ENCODE measurements at places on chromosomes 12 and 14. TPM values are rescaled to one million over a fixed set of nuclear protein-coding genes. Genes with fewer than 3 reads are reported as not detected.

Gene CLEC2A
- total RNA-seq = 3.7 TPM

Gene INHBC
- not detected for total RNA-seq

DNA sequence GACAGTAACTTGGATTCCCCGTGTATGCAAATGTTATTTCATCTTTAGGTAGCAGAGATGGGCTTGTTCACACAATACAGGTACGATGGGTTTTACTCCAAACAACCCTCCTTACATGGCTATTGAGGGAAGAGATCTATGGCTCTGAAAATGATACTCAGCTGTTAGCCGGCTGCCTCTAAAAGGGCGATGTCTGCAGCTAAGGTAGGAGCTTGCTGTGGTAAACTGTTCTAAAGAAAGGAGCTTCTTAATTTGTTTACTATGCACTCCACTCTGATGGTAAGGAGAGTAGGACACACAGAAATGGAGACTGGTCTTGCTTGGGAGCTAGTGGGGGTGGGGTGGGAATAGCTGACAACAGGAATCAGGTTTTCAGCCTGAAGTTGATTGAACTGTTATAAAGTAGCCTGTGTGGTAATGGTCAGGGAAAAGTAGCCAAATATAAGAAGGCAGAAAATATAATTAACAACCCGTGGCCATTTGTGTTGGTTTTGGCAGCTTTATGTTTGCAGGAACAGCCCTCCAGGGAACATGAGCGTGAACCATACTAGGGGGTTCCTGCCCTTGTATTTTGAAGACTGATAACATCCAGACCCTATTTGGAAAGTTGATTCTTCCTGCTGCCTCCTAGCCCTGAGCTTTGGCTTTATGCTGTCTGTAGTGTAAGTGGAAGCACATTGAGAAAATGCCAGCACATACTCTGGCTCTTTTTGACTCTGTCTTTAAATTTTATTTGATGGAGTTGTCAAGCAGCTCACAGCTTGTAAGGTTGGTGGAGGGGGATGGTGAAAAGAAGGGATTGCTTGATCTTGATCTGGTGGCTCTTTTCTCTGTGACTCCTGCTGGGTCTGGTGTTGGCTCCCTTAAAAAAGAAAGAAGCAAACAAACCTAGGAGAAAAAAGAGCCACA, 929.8 kb downstream of the DIO2 start:
- peaks cover 15% of the 10 kb centered on the region for H3K4me1 ChIP-seq
- H3K27me3 ChIP-seq = peaks cover 48% of the 10 kb centered on the region
- no peaks in the 10 kb centered on the region for H3K36me3 ChIP-seq
- DNase-seq = peak; percentile 46

DNA sequence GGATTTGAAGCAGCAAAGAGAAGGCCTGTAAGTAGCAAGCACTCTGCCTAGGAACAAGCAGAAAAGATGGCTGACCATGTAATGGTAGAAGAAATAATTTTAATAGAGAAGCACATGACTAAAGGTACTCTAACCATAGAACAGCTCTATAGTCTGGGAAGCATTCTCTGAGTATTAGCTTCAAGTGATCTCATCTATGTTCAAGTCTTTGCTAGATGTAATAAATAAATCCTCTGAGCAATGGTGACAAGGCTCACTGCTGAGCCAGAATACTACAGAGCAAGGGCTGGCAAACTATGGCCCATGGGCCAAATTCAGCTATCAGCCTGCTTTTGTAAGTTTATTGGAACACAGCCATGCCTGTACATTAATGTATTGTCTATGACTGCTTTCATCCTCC, 84.8 kb downstream of the PEBP1 start:
- H3K4me1 ChIP-seq = no peaks in the 10 kb centered on the region
- no peak for DNase-seq
- no peak overlapping the region for H3K27ac ChIP-seq
- H3K4me3 ChIP-seq = no peak overlapping the region
- no peaks in the 10 kb centered on the region for H3K36me3 ChIP-seq

DNA sequence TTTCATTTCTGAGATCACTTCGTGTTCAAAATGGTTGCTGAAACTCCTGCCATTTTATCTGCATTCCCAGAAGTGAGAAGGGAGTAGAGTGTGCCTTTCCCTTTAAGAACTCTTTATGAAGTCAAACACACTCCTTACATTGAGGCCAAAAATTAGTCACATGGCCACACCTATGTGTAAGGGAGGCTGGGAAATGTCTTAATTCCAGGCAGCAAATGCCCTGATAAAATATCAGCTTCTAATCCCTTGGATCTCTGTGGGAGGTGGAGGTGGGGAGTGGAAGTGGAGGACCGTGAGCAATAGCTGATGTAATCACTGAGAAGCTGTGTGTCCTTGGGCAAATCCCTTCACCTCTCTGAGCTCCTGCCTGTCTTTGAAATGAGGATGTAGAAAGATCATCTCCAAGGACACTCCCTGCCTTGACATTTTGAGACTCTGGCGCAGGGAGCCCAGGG, 22.7 kb upstream of the ANKRD9 start:
- no peaks in the 10 kb centered on the region for H3K27me3 ChIP-seq
- no peak overlapping the region for H3K27ac ChIP-seq
- no peak for DNase-seq
- H3K36me3 ChIP-seq = no peaks in the 10 kb centered on the region
- no peak overlapping the region for H3K4me3 ChIP-seq

Gene PTPRO
- total RNA-seq = 2.0 TPM

Gene MYF5
- not detected for total RNA-seq

GRCh38 chr14:97634751-97635150, 837.6 kb downstream of the VRK1 start:
- H3K27ac ChIP-seq = no peak overlapping the region
- H3K4me3 ChIP-seq = no peak overlapping the region
- no peaks in the 10 kb centered on the region for H3K27me3 ChIP-seq
- no peaks in the 10 kb centered on the region for H3K36me3 ChIP-seq

Gene RPL36AL
- total RNA-seq = 233 TPM

Gene TOMM20L
- not detected for total RNA-seq

DNA sequence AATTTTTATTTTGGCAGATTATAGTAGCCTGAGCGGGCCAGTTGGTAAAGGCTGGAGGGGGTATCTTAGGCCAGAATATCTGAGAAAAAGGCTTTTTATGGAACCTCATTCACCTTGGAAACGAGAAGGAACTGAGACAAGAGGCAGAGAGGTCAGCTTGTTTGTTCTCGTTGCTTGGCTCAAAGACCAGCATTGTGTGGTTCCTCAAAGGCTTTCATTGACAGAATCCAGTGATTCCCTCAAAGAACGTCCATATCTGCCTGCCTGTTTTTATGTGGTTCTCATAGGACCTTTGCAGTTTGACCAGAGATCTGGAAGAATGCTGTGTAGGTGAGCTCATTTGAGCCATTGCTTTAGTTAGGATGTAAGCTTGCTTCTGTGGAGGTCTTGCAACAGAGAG, 117.3 kb downstream of the CFAP54 start:
- H3K27me3 ChIP-seq = no peaks in the 10 kb centered on the region
- no peaks in the 10 kb centered on the region for H3K4me1 ChIP-seq
- no peak overlapping the region for H3K27ac ChIP-seq

GRCh38 chr12:14810953-14811483, 3.0 kb downstream of the SMCO3 start:
- no peak overlapping the region for H3K27ac ChIP-seq
- no peaks in the 10 kb centered on the region for H3K27me3 ChIP-seq
- H3K4me3 ChIP-seq = no peak overlapping the region
- no peak for DNase-seq
- H3K36me3 ChIP-seq = no peaks in the 10 kb centered on the region

- H3K4me1 ChIP-seq = no peaks in the 10 kb centered on the region
- H3K27ac ChIP-seq = no peak overlapping the region
- H3K27me3 ChIP-seq = no peaks in the 10 kb centered on the region
- DNase-seq = no peak
These were observed 344.0 kb downstream of the BCL11B start for GRCh38 chr14:98927986-98928385.

DNA sequence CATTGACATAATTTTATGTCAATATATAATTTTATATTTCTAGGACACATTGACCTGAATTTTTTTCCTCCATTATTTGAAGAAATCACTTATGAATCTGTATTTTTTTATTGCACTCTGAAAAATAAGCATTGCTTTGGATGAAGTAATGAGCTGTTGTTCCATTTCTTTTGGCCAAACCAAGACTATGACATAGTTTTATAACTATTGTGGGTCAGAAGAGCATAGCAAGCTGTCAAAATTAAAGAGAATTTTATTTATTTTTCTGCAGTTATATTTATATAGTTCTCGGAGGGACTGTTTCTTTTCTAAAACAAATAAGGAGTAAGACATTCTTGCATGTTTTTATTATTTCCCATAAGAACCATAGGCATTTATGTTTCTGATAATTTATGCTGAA, 8.5 kb downstream of the C12orf75 start:
- no peak overlapping the region for H3K27ac ChIP-seq
- H3K4me1 ChIP-seq = peaks cover under 1% of the 10 kb centered on the region

DNA sequence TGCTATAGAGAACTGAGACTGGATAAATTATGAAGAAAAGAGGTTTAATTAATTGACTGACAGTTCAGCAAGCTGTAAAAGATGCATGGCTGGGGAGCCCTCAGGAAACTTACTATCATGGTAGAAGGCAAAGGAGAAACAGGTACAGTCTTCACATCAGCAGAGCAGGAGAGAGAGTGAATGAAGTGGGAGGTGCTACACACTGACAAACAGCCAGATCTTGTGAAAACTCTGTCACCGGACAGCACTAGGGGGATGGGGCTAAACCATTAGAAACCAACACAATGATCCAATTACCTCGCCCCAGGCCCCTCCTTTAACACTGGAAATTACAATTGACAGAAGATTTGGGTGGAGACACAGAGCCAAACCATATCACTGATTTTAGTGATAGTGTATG, 682.4 kb downstream of the SLC16A7 start:
- H3K4me1 ChIP-seq = no peaks in the 10 kb centered on the region
- no peak for DNase-seq
- no peaks in the 10 kb centered on the region for H3K36me3 ChIP-seq
- no peak overlapping the region for H3K27ac ChIP-seq
- H3K4me3 ChIP-seq = no peak overlapping the region

Gene OR4M1
- total RNA-seq = not detected

Gene RPS6KA5
- total RNA-seq = 3.2 TPM

- no peaks in the 10 kb centered on the region for H3K27me3 ChIP-seq
- H3K36me3 ChIP-seq = no peaks in the 10 kb centered on the region
These were observed 104.4 kb downstream of the SSPN start for GRCh38 chr12:26299751-26300150.

GRCh38 chr12:13444076-13444475, 247.6 kb downstream of the EMP1 start:
- H3K4me3 ChIP-seq = no peak overlapping the region
- H3K27ac ChIP-seq = no peak overlapping the region
- H3K27me3 ChIP-seq = no peaks in the 10 kb centered on the region
- no peaks in the 10 kb centered on the region for H3K4me1 ChIP-seq

Gene SMCO2
- total RNA-seq = 0.80 TPM

GRCh38 chr12:53579545-53579955, 46.6 kb downstream of the ATF7 start:
- DNase-seq = no peak

DNA sequence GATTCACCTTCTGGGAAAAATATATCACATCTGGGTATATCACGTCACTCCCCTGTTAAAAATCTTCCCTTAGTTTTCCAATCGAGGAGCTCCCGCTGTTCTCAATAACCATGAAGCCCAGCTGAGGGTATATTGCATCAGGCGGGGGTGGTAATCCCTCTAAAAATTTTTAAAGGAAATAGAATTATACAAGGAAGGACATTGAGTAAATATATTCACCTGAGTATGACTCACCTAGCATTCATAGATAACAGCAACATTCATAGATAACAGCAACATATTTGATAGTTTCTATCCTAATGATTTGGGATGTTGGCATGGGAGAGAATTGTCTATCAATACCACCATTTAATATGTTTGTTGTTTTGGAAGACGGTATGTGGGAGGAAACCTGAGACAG, 473.6 kb downstream of the RMST start:
- H3K27ac ChIP-seq = no peak overlapping the region
- H3K27me3 ChIP-seq = no peaks in the 10 kb centered on the region

Gene ATP5F1B
- 930 TPM for total RNA-seq

GRCh38 chr12:31471051-31471450, 119.9 kb downstream of the DENND5B start:
- DNase-seq = no peak
- H3K4me1 ChIP-seq = no peaks in the 10 kb centered on the region
- no peak overlapping the region for H3K4me3 ChIP-seq

- H3K36me3 ChIP-seq = no peaks in the 10 kb centered on the region
- DNase-seq = no peak
- H3K4me1 ChIP-seq = no peaks in the 10 kb centered on the region
- no peak overlapping the region for H3K27ac ChIP-seq
These were observed 180.0 kb downstream of the KITLG start for GRCh38 chr12:88400302-88400701.

Gene AQP2
- total RNA-seq = not detected

Gene EML5
- total RNA-seq = 0.55 TPM

GRCh38 chr14:36580856-36581831, 1.3 kb downstream of the NKX2-8 start:
- no peak overlapping the region for H3K27ac ChIP-seq
- H3K27me3 ChIP-seq = peaks cover 95% of the 10 kb centered on the region
- no peak overlapping the region for H3K4me3 ChIP-seq
- H3K36me3 ChIP-seq = no peaks in the 10 kb centered on the region
- DNase-seq = peak; percentile 74

DNA sequence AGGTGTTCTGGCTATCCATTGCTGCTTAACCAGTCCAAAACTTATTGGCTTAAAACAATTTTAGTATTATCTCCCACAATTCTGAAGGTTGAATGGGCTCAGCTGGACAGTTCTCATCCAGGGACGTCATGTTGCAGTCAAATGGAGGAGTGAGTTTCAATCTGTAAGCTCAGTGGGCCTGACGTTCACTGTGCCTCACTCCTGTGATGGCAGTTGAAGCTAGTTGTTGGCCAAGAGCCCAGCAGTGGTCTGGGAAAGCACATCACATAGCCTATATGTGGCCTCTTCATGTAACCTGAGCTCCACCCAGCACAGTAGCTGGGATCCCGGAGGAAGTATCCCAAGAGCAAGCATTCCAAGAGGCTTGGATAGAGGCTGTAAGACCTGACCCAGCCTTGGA, 40.6 kb upstream of the CDKN3 start:
- H3K27ac ChIP-seq = no peak overlapping the region
- H3K4me1 ChIP-seq = peaks cover 20% of the 10 kb centered on the region
- H3K27me3 ChIP-seq = no peaks in the 10 kb centered on the region
- H3K4me3 ChIP-seq = no peak overlapping the region
- no peaks in the 10 kb centered on the region for H3K36me3 ChIP-seq

GRCh38 chr14:62662811-62663455, 382.3 kb downstream of the KCNH5 start:
- no peak overlapping the region for H3K4me3 ChIP-seq
- peaks cover 10% of the 10 kb centered on the region for H3K4me1 ChIP-seq
- H3K36me3 ChIP-seq = no peaks in the 10 kb centered on the region
- no peak for DNase-seq

DNA sequence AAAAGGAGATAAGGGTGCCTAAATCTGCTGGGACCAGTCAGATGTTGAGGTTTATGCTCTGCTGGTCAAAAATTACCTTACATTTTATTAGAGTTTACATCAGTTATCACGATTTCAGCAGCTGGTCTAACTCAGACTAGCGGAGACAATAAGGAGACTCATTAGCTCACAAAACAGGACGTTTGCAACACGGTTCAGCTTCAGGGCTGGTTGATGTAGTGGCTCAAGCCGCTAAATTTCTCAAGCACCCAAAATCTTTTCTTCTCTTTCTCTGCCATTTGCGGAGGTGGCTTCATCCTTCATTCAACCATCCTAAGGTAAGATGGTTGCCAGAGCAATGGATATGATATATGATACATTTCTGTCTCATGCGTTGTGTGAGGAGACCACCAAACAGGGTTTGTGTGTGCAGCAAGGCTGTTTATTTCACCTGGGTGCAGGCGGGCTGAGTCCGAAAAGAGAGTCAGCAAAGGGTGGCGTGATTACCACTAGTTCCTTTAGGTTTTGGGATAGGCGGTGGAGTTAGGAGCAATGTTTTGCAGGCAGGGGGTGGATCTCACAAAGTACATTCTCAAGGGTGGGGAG, 30.3 kb upstream of the CLIP1 start:
- DNase-seq = no peak
- no peaks in the 10 kb centered on the region for H3K36me3 ChIP-seq
- H3K27ac ChIP-seq = no peak overlapping the region
- no peak overlapping the region for H3K4me3 ChIP-seq
